ENCODE measurements at places on chromosomes 5 and 9.

- no peak for DNase-seq
Measured at GRCh38 chr5:135978212-135978631, 23.4 kb upstream of the LECT2 start.

DNA sequence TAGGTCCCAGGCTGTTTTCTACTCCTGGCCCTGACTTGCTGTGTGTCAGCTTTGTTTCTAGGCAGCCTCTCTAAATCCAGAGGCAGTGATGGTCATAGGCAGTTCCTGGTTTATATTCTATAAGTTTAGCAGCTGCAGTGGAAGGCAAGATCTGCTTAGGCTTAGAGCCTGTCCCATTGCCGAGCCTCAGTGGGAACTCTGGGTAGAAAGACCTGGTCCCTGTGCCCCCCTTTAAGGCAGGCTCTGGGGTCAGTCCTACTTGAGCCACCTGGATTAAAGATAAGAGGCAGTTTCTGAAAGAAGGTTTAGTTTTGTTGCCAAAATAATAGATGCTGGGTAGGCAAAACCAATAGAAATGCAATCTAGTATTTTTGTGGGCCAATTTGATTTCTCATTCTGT, 13.6 kb downstream of the MCCC2 start:
- DNase-seq, result no peak

- DNase-seq, result no peak
Measured at GRCh38 chr5:107966201-107966600, 295.5 kb upstream of the EFNA5 start.

- no peak for DNase-seq
Measured at GRCh38 chr5:78797936-78798672, 149.5 kb upstream of the LHFPL2 start.

GRCh38 chr9:117205806-117206205, 209.1 kb downstream of the ASTN2 start:
- no peak for DNase-seq

- DNase-seq, result no peak
Measured at GRCh38 chr9:92639124-92639523, 30.8 kb downstream of the IPPK start.

DNA sequence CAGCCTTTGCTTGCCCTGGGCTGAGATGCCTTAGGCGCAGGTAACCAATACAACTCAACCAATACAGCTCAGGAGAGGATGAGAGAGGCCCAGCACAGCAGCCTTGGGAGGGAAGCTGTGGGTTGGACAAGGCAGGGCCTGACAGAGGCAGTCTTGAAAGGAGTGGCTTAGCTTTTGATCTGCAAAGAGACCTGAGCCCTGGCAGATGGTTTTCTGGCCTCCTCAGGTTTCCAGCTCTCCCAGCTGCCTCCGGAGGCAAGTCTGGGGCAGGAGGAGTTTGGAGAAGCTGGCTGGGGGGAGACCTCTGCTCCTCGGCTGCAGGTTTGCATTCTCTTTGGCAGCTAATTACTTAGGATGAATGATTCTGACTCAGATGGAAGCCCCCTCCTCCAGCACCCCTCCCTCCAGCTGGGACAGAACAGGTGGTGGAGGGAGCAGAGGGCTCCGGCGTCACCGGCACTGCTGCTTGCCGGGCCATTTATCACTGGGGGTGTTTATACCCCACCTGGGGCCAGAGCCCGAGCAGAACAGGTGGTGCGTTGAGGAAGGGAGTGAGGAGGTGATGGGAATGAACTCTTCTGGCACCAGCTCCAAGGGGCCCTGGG, 50.8 kb downstream of the TSPAN17 start:
- no peak for DNase-seq

DNA sequence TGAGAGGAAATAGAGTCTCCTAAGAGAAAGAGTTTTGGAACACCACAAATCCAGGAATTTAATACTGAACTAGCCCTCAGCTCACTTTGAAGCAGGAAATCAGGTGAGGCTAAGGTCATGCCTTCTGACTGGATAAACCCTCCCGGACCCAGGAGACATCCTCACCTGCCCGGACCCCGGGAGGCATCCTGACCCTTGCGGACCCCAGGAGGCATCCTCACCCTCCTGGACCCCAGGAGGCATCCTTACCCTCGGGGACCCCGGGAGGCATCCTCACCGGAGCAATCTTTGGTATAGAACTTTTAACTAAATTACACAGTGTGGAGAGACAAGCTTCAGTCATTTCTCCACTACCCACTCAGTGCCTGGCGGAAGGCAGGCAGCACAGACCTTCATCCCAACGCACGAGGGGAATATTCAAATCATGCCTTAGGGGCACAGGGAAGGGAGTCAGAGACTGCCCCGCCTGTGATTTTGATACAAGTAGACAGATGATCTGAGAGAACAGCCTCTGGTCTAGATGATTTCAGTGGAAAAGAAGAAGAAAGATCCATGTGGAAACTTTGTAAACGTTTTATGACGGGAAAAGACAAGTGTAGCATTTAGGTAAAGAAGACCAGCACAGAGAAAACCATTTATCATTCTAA, 21.3 kb downstream of the STXBP1 start:
- no peak for DNase-seq

- DNase-seq, result no peak
Measured at GRCh38 chr9:23739753-23740152, 86.3 kb downstream of the ELAVL2 start.

- no peak for DNase-seq
Measured at GRCh38 chr9:110835404-110835803, 166.8 kb downstream of the MUSK start.

- DNase-seq, result no peak
Measured at GRCh38 chr5:100832252-100833230, 70.5 kb downstream of the ST8SIA4 start.

DNA sequence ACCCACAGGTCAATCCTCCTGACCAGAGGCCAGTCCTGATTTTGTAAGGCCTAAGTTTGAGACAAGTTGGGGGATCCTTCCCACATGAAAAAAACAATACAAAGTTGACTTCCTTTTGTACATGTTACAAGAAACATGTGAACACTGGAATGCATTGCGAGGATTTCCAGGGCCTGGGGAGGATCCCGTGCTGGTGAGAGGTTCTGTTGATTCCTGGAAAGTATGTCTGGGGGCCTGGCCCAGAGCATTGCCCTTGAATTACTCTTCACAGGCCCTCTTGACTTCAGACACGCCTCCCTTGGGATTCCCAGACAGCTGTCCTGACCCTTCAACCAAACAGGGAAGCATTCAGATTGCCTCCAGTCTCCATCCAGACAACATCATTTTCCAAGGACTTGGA, 234.2 kb upstream of the IRX2 start:
- DNase-seq, result no peak

DNA sequence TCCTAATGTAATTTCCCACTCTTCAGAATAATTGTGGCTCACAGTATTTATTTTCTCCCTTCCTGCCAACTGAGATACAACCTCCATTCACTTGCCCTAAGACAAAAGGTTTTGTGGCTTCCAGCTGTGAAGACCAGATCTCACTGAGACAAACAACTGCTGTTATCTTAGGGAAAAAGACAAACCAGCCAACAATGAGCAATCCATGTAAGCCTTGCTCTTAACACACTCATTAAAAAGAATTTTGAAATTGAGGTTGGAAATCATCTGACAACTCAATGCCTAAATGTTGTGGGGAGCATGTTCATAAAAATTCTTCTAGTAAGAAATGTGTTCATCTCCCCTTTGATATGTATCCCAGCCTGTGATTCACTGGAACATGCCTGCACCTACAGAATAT, 132.9 kb downstream of the ADAMTSL1 start:
- no peak for DNase-seq

DNA sequence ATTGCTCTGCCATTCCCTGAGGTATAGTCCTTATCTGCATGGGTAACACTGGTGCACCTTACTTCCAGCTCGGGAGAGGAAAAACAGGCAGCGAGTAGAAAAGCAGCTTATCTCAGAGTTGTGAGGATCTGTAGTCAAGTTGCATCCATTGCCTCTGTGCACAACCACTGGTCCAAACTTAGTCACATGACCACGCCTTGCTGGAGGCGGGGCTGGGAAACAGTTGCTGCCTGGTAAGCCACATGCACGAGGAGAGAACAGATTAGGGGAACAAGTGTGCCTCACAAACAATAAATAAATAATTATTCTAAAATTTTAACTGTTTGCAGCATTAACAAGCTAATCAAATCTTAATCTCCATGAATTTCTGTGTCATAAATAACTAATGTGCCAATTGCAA, 18.6 kb downstream of the ZNF622 start:
- DNase-seq, result no peak

GRCh38 chr9:93949694-93950449, 5.3 kb downstream of the BARX1 start:
- DNase-seq, result no peak

DNA sequence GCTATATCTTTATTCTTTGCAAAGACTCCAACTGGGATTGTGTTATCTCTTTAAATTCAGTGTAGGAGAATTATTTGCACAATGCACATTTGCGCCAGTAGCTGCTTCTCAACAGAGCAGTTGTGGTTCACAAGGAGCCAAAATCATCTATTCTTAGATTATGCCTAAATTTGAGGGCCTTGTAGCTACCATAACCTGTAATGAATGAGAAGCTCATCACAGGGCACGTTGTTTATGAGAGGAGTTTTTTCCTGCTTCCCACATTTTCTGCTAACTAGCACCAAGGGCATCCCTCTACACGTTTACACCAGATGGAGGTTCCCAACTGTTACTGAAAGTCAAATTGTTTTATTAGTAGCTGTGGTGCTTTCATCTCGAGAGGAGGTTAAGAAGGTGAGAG, 322.4 kb downstream of the TMEM161B start:
- DNase-seq, result no peak

DNA sequence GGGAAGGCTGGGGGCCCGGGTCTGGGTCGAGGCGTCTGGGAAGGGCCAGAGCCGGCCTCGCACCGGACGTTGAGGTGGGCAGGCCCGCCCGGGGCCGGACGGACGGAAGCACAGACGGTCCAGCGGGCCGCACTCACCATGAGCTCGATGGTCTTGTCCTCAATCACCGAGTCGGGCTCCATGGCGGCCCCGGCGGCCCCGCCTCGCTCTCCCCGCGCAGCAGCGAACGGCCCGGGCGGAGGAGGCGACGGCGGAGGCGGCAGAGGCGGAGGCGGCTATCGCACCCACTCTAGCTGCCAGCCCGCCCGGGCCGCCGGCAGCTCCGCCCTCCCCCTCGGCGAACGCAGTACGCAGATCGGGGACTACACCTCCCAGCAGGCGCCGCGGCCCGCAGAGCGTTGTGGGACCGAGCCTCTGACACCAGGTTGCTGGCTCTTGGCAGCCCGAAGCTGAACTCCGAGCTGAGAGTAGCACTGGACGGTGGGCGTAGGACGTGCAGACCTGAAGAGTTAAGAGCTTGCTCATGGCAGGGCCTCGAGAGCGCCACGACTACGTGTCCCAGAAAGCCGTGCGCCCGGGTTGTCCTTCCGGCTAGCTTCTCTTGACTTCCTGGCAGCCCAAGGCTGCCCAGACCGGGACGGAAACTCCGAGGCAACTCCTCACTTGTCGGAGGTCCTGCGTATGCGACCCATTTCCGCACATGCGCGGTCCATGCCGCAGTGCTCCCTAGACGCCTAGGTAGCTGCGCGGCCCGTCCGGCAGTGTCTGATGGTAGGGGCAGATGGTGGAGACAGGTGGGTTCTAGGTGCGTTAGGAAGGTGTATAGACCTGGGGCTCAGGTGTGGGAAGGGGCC, at the start of gene FBXW11:
Gene FBXW11 (minus strand): TSS at position 318 of the 854 bp plus-strand sequence. CDS start 136 bp downstream, at position 182.
- peak; percentile 86 for DNase-seq

GRCh38 chr9:136193127-136193890, 11.6 kb downstream of the LHX3 start:
- DNase-seq, result no peak

- DNase-seq, result no peak
Measured at GRCh38 chr9:1920386-1920785, 94.8 kb upstream of the SMARCA2 start.

DNA sequence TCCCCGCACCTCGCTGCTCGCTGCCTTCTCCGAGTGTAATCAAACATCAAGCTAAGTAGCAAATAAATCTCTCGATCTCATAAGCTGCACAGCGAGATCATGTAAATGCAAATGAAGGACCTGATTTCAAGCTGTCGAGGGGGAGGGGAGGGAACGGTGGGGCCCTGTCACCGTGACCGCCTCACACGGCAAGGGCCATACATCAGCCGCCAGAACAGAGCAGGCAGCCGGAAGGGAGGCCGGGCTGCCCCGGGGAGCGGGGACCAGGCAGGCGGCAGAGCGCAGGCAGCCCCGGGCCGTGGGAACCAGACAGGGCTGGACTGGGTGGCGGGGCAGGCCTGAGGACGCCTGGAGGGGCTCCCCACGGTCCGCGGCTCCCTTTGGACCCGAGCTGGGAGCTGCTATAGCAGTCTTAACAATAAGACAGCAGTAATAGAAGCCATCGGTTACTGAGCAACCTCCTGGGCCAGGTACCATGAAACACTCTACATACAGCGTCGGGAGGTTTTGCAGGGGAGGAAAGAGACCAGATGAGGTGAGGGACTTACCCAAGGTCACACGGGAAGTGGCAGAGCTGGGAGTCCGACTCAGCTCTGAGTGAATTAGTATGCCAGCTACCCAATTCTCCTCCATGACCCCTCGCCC, 76.8 kb downstream of the CFAP77 start:
- DNase-seq, result no peak

GRCh38 chr5:994821-995220, 13.8 kb upstream of the NKD2 start:
- no peak for DNase-seq

DNA sequence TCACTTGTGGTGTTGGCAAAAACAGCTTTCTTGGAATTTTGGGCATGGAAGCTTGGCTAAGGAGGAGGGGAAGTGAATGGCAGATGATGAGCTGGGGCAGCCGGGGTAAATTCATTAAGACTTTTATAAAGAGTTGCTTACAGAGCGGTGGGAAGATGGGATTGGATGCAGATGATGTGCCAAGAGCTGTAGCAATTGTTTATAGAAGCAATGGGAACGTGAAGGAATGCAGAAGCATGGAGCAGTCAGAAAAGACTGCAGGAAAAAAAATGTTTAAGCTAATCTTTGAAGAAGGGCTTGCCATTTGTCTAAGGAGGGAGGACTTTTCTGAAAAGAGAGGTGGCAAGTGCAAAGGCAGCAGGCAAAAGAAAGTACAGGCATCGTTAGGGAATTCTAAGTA, 86.6 kb upstream of the SHISAL2B start:
- no peak for DNase-seq

- no peak for DNase-seq
Measured at GRCh38 chr9:126916909-126917308, 2.3 kb downstream of the RALGPS1 start.

DNA sequence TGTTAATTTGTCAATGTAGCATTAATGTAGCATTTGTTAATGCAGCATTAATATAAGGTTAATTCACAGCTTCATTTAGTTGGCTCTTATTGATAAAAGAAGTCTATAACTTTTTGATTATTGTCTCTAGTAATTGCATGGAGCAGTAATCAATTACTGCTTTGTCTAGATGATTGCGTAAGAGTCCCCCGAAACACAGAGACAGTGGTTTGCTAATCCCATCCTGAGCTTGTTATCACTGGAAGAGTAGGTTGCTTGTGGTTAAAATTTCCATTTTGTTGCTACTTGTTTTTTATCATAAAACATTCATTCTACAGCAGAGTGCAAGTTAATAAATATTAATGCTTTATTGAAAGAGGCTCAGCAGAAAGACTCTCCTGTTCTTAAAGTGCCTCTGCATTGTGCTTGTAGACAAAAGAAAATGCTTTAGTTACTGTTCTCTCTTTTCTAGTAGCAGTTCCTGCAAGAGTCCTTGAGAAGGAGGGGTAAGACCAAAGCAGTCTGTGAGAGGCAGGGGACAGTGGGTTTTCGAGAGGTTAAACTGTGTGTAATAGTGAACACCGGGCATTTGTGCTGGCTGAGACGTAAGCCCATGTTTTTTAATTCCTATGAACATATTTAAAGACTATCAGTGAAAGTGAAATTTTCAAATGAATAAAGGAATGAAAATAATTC, 291.7 kb downstream of the TRPM3 start:
- no peak for DNase-seq

- no peak for DNase-seq
Measured at GRCh38 chr5:152104211-152104610, 179.6 kb upstream of the GLRA1 start.

GRCh38 chr5:160843240-160843639, 8.8 kb downstream of the ATP10B start:
- no peak for DNase-seq

Measured in activated T-helper 1 cell treated with anti-CD3 and anti-CD28 coated beads, Interleukin-2, amount 50 U/mL, for 16 hours (primary cell).